ENCODE measurements at places on chromosomes 12 and 14.

- no peak for DNase-seq
These were observed 7.3 kb downstream of the C2CD5 start for GRCh38 chr12:22536971-22537544.

DNA sequence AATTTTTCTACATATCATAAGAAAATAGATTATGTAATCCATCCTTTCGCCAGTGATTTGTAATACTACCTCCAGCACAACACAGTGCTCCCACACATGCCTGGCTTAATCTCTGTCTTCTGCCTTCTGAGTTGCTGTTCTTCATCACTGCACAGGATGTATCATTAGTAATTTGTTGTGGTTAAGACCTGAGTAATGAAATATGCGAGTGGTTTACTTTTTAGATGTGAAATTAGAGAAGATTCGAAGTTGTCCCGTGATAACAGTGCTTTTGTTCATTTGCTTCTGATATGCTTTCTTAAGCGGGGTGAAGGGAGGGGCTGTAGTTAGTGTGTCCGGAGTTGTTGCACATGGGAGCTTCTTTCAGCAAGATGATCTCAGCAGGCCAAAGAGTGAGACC lies 18.1 kb downstream of the KRT85 start:
- no peak for DNase-seq

GRCh38 chr12:24853588-24853987 lies 95.3 kb downstream of the BCAT1 start:
- DNase-seq = no peak

- peak; percentile 1 for DNase-seq
These were observed 148.1 kb upstream of the NRXN3 start for GRCh38 chr14:78022059-78022458.

- no peak for DNase-seq
These were observed 9.9 kb downstream of the SAV1 start for GRCh38 chr14:50658203-50658602.

DNA sequence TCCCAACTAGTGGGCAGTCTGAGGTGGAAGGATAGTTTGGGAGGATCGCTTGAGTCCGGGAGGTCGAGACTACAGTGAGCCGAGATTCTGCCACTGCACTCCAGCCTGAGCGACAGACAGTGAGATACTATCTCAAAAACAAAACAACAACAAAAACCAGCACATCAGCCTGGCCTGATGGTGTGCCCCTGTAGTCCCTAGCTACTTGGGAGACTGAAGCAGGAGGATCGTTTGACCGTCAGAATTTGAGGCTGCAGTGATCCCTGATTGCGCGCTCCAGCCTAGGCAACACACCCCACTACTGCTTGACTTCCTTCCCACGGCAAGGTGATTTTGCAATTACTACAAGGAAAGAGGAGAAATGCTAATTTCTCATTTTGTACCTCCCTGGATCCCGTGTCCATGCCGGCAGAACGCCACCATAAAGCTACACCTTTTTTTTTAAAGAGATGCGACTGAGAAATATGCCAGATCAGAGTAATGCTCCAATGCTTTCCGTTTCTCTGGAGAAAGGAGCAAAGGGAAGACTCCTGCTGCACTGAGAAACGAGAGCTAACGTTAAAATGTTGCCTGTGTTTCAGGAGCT lies 672 bp upstream of the SCFD1 start:
- DNase-seq = no peak
